ENCODE measurements at places on chromosomes 11 and 22.

- H3K27me3 ChIP-seq = peaks cover 6% of the 10 kb centered on the region
- H3K4me1 ChIP-seq = peaks cover 2% of the 10 kb centered on the region
- H3K36me3 ChIP-seq = no peaks in the 10 kb centered on the region
- H3K4me3 ChIP-seq = no peak overlapping the region
Measured at GRCh38 chr22:50146439-50147238, 23.9 kb upstream of the PANX2 start.

GRCh38 chr22:28984482-28985158 lies 77.0 kb downstream of the C22orf31 start:
- H3K4me3 ChIP-seq = no peak overlapping the region
- H3K27ac ChIP-seq = no peak overlapping the region
- peaks cover 8% of the 10 kb centered on the region for H3K4me1 ChIP-seq
- H3K36me3 ChIP-seq = peaks cover 2% of the 10 kb centered on the region
- H3K27me3 ChIP-seq = peaks cover 23% of the 10 kb centered on the region

- no peak overlapping the region for H3K4me3 ChIP-seq
- no peaks in the 10 kb centered on the region for H3K27me3 ChIP-seq
- no peak for DNase-seq
- H3K36me3 ChIP-seq = no peaks in the 10 kb centered on the region
- H3K4me1 ChIP-seq = no peaks in the 10 kb centered on the region
Measured at GRCh38 chr11:80523057-80523456, 1082.2 kb upstream of the TENM4 start.

DNA sequence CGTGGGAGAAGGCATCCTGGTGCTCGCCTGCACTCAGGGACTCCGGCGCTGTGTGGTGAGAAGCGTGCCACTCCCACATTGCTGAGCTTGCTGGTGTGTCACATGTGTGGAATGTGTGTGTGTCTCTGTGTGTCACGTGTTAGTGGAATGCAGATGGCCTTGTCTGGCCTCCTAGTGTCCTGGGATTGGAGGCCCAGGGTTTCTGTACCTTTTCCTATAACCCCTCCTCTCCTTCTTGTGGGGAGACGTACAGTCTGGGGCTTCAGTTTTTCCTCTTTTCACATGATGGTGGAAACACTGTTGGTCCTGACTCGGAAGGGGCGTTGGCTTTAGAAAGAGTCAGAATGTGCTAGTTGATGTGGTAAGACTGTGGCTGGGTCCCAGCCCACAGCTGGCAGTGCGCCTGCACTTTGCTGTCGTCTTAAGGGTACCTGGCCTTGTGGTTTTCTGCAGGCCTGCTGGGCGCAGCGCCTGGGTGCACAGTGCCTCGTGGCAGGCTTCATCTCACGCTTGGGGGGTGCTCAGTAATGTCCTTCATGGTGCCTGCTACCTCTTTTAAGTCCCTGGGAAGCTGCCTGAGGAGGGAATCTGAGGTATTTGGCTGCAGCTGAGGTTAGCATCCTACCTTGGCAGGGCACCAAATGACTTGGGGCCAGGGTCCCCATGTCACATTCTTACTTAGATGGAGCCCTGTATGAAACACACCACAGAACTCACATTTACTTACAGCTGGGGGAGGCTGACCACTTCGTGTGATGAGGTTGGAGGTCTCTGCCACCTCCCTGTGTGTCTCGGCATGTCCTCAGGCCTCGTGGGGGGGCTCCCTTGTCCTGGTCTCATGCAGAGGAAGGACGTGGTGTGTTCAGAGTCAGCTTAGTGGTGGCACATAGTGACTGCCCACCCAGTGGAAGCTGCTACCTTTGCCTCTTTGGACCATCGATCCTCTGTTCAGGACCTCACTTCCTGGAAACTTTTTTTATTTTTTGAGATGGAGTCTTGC lies 61.9 kb downstream of the MED15 start:
- no peaks in the 10 kb centered on the region for H3K27me3 ChIP-seq
- H3K36me3 ChIP-seq = peaks cover 82% of the 10 kb centered on the region
- peak overlapping the region; percentile 39 for H3K27ac ChIP-seq
- DNase-seq = peak; percentile 89
- H3K4me3 ChIP-seq = no peak overlapping the region

GRCh38 chr11:24070435-24070834 lies 426.4 kb upstream of the LUZP2 start:
- H3K4me3 ChIP-seq = no peak overlapping the region
- H3K36me3 ChIP-seq = no peaks in the 10 kb centered on the region
- no peaks in the 10 kb centered on the region for H3K4me1 ChIP-seq
- H3K27ac ChIP-seq = no peak overlapping the region

- H3K4me3 ChIP-seq = no peak overlapping the region
- H3K27ac ChIP-seq = no peak overlapping the region
- no peak for DNase-seq
- H3K4me1 ChIP-seq = no peaks in the 10 kb centered on the region
- no peaks in the 10 kb centered on the region for H3K27me3 ChIP-seq
Measured at GRCh38 chr22:47113853-47114415, 351.5 kb downstream of the TBC1D22A start.

GRCh38 chr11:9081153-9081552 lies 10.2 kb downstream of the SCUBE2 start:
- H3K27ac ChIP-seq = no peak overlapping the region
- H3K36me3 ChIP-seq = no peaks in the 10 kb centered on the region
- peaks cover 5% of the 10 kb centered on the region for H3K27me3 ChIP-seq
- no peak for DNase-seq
- peaks cover 3% of the 10 kb centered on the region for H3K4me1 ChIP-seq
- H3K4me3 ChIP-seq = no peak overlapping the region

DNA sequence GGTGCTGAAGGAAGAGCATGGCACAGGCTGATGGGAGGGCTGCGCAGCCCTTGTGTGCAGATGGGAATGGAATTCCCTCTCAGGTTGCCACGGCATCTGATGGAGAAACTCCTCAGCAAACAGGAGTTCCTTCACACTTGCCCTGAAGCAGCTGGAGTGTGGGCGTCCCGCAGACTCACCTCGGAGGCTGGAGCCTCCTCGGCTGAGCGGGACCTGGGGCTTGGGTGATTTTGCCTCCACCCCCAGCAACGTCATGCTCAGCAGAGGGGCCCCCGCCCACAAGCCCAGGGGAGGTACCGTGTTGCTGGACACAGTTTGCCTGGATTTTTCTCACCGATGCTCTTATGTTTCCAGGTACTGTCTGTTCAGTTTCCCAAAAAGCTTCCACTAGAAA lies 63.4 kb downstream of the MYO7A start:
- no peak overlapping the region for H3K4me3 ChIP-seq
- H3K36me3 ChIP-seq = no peaks in the 10 kb centered on the region
- no peaks in the 10 kb centered on the region for H3K27me3 ChIP-seq
- no peak for DNase-seq
- H3K27ac ChIP-seq = no peak overlapping the region
- no peaks in the 10 kb centered on the region for H3K4me1 ChIP-seq

- no peaks in the 10 kb centered on the region for H3K27me3 ChIP-seq
- peak overlapping the region; percentile 56 for H3K27ac ChIP-seq
- peaks cover 61% of the 10 kb centered on the region for H3K36me3 ChIP-seq
- no peak overlapping the region for H3K4me3 ChIP-seq
Measured at GRCh38 chr11:47233989-47234668, 14.5 kb downstream of the ACP2 start.

DNA sequence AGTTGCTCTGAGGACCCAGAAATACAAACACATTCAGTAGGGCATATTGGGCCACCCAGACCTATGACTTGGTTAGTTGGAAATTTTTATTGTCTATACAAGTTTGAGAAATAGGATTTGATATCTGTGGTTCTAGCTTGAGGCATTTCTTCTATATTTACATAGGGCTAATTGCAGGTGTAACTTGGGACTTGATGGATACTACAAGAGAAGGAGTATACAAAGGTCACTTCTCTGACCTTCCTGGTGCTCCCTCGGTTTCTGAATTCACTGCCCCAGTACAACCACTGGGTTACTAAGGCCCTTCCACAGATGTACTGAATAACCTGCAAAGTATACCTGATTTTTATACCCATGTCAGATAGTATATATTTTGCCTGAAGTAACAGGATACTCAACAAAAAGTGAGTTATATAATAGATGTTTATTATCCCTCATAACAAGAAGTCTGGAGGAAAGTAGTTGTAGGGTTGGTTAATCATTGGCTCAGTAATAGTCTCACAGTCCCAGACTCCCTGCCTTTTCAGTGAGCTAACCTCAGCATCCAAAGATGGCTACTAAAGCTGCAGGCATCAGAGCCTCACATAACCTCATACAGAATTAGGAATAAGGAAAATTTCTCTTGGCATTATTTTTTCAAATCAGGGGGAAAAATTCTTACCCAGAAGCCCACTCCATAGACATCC lies 8.8 kb upstream of the PGR start:
- H3K36me3 ChIP-seq = no peaks in the 10 kb centered on the region
- no peak overlapping the region for H3K4me3 ChIP-seq
- no peak overlapping the region for H3K27ac ChIP-seq

- peaks cover 59% of the 10 kb centered on the region for H3K27me3 ChIP-seq
- no peak overlapping the region for H3K27ac ChIP-seq
- H3K4me3 ChIP-seq = no peak overlapping the region
- peaks cover 4% of the 10 kb centered on the region for H3K4me1 ChIP-seq
- DNase-seq = no peak
Measured at GRCh38 chr11:82732348-82732733, 1.3 kb downstream of the FAM181B start.
